Airway epithelial cell (primary cell): ENCODE measurements at places on chromosomes 12 and 14. TPM values are rescaled to one million over a fixed set of nuclear protein-coding genes. Genes with fewer than 3 reads are reported as not detected.

The SYCP3 gene
- total RNA-seq: not detected in 2 replicates

The TC2N gene
- 20.7 and 24.5 TPM in 2 replicates for total RNA-seq

The BATF gene
- total RNA-seq: 2.1 and 7.3 TPM in 2 replicates

The HVCN1 gene
- 0.78 and 1.3 TPM in 2 replicates for total RNA-seq

The TAS2R30 gene
- 0.56 TPM in 1 of 2 replicates, not detected in the other for total RNA-seq

The TGM1 gene
- 229 and 247 TPM in 2 replicates for total RNA-seq

The USP15 gene
- 24.4 and 33.4 TPM in 2 replicates for total RNA-seq

The HCAR1 gene
- 0.05 and 0.21 TPM in 2 replicates for total RNA-seq

The ADAM21 gene
- 0.14 and 1.2 TPM in 2 replicates for total RNA-seq

The RHOF gene
- 25.2 and 51.3 TPM in 2 replicates for total RNA-seq

The ZNF891 gene
- 0.37 and 0.42 TPM in 2 replicates for total RNA-seq

The C12orf50 gene
- not detected in 2 replicates for total RNA-seq

The KRT78 gene
- 2.2 and 3.9 TPM in 2 replicates for total RNA-seq

The KIF26A gene
- 0.99 and 1.7 TPM in 2 replicates for total RNA-seq

The GLIPR1L2 gene
- 0.28 and 0.56 TPM in 2 replicates for total RNA-seq

The POTEG gene
- total RNA-seq: not detected in 2 replicates
